M059J (cell line): ENCODE measurements at places on chromosomes 1 and 21. TPM values are rescaled to one million over a fixed set of nuclear protein-coding genes. Genes with fewer than 3 reads are reported as not detected.

The FCER1G gene
- total RNA-seq: not detected in 2 replicates

DNA sequence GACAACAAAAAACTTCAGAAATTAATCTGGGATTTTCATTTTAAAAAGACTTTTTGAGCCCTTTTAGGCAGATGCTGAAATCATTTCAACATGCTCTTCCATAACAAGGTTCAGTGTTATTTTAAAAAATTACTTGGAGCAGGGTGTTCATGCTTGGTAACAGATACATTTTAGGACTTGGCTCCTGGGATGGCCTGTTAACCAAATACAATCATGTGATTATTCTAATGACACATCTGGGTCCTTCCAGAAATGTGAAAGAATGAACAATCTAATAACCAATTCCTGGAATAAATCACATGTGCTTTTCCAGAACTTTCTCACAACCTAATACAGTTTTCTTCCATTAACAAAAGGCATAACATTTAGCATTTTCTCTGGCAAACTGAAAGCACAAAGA lies 379.8 kb upstream of the RUNX1 start:
- no peak for DNase-seq

GRCh38 chr1:31633117-31633516 lies 11.6 kb downstream of the PEF1 start:
- no peak for DNase-seq

DNA sequence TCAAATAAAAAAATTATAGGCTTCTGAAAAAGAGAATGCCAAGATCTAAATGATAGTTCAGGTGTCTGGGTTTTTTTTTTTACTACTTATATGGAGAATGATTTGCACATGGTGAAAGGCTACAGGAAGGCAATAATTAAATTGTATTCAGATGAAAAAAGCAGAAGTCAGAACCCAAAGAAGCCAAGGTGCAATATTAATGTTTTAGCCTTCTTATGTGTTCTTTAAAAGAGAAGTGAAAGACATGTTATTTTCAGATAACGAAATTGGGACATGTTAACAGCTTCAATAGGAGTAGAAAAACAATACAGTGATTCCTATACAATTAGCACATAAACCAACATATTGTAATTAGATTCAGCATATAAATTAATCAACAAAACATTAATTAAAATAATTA lies 452.9 kb upstream of the PRMT6 start:
- DNase-seq: no peak

GRCh38 chr1:225437710-225438437 lies 10.0 kb upstream of the LBR start:
- DNase-seq: no peak

GRCh38 chr1:70247768-70248167 lies 26.6 kb downstream of the SRSF11 start:
- DNase-seq: peak; percentile 25

- no peak for DNase-seq
These were observed 346.9 kb upstream of the SNX7 start for GRCh38 chr1:98314601-98315000.

DNA sequence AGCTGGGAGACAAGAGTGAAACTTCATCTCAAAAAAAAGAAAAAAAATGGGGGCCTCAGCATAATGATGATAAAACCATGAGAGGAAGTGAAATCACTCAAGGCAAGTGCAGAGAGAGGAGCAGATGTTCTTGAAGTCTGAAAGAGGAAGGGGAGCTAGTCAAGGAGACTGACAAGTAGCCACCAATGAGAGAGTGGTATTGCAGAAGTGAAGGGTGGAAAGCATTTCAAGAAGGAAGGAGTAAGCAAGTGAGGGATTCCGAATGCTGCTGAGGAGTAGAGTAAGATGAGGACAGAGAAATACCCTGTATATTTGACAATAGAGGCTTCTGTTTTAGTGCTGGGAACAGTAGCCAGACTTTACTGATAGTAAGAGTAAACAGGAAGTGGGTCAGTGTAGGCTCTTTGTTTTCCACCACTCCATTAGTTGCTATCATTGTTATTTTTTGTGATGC lies 2.9 kb downstream of the TATDN3 start:
- DNase-seq: peak; percentile 12

DNA sequence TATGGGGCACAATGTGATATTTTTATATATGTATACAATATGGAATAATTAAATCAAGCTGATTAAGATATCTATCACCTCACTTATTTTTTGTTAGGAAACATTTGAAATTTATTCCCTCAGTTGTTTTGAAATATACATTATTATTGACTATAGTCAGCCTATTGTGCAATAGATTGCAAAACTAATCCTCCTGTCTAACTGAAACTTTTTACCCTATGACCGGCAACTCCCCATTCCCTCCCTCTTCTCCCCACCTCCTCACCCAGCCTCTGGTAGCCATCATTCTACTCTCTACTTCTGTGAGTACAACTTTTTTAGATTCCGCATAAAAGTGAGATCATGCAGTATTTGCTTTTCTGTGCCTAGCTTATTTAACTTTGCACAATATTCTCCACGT lies 117.7 kb upstream of the SGIP1 start:
- DNase-seq: no peak

GRCh38 chr1:156638189-156638985 lies 3.5 kb upstream of the BCAN start:
- DNase-seq: no peak

The AMY1C gene
- not detected in 2 replicates for total RNA-seq

- DNase-seq: no peak
These were observed 130.1 kb downstream of the DMRTB1 start for GRCh38 chr1:53589043-53589887.

- no peak for DNase-seq
These were observed 24.9 kb downstream of the VANGL1 start for GRCh38 chr1:115666702-115667101.

DNA sequence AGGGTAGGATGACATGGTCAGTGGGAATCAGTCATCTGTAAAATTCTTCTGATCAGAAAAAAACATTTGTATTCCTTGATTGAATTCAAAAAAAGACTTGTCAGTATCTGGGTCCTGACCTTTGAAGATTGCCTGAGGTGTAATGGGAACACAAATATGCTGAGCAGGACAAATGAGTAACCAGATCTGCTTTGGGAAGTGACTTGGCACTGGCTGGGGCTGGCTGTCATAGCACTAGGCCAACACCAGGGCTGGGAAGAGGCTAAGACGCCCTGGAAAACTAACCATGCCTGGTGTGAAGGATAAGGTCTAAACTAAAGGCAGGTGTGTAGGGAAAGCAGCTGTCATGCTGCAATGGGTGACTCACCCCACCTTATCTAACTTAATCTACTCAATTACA lies 452.9 kb upstream of the BEND5 start:
- no peak for DNase-seq

The FAM177B gene
- not detected in 2 replicates for total RNA-seq

DNA sequence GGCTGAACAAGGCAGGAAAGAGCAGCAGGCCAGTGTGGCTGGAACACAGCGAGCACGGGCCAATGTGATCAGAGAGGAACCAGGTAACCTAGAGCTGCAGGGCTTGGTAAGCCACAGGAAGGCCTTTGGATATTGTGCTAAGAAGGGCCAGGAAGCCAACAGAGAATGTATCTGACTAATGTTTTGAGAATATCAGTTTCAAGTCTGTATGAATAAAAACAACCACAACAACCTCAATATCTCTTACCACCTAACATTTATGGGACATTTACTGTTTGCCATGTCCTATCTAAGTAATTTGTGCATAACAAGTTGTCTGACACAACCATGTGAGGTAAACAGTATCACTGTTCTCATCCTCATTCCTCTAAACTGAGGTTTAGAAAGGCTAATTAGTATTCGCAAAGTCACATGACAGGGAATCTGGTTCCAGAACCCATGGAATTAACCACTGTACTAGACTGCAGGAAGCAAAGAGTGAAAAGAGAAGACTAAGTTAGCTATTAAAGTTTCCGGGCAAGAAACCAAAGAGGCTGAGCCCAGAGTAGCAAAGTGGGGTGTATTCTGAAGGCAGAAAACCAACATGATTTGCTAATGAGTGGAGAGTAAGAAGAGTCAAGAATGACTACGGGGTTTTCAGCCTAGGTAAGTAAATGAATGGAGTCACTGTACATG lies 38.9 kb downstream of the SPRTN start:
- peak; percentile 54 for DNase-seq

The CRYAA gene
- total RNA-seq: not detected in 2 replicates

GRCh38 chr1:25430967-25431881 lies 527 bp downstream of the MACO1 start:
- DNase-seq: no peak

GRCh38 chr1:87334351-87335174 lies 5.9 kb downstream of the LMO4 start:
- DNase-seq: peak; percentile 66

DNA sequence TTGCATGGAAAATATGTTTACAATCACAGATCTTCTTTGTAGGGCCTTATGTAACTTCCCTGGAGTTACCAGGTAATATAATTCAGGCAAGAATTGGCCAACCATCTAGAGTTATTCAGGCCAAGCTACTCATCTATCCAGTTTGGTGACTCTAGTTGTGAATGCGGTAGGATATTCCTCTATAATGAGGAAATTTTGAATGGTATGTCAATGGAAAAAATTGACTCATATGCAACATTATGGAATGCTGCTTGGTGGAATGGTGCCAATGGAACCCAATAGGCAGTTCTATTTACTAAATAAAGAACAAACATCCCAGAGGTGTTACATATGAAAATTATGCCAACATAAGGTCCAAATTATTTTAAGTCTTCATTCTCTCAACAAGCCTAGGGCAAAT lies 5.6 kb upstream of the TNFSF18 start:
- no peak for DNase-seq

DNA sequence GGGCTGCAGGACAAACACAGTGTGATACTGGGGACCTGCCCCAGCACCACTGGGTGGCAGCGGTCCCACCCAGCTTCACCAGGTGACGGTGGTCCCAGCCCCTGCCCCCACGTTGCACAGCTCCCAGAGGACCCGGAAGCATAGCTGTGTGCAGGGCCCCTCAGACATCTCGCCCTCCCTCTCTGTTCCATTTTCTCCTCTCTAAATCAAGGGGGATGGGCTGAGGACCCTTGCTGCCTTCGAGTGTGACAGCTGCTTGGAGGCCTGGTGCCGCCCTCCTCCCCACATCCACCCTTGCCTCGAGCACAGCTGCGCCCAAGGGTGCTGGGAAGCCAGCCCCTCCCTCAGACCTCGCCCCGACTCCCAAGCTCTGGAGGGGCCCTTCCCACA lies 16.1 kb upstream of the LRRC3 start:
- no peak for DNase-seq

GRCh38 chr1:210252621-210253051 lies 20.0 kb downstream of the SERTAD4 start:
- DNase-seq: no peak

DNA sequence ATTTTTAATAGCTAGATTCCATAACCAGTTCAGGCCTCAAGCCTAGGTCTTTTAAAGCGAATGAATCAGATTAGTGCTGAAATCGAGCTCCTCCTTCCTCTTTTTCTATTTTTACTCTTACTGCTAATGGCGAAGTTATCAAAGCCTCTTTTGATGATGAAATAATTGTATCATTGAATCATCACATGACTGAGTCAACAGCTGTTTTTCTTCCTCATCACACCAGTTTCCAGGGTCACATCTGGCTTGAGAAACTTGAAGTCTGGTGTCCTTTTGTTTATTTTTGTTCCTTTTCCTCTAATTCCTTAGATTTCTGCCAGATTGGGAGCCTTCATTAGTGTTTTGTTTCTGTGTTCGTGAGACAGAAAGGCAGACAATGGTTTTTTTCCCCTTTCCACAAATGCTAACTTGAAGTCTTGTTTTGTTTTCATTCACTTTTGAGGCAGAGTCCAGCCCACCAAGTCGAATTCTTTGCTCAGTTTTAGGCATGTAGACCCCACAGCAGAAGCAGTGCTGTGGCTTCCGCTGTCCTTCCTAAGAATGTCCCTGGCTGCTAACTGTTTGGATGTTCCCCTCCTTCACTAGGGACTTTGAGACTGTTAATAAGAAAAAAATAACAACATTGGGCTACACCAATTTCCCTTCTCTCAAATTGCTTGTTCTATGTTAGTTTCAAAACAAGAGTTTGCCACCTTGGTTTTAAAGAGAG lies 51.9 kb upstream of the FMOD start:
- peak; percentile 44 for DNase-seq

GRCh38 chr1:87202922-87203655 lies 125.6 kb upstream of the LMO4 start:
- DNase-seq: no peak

DNA sequence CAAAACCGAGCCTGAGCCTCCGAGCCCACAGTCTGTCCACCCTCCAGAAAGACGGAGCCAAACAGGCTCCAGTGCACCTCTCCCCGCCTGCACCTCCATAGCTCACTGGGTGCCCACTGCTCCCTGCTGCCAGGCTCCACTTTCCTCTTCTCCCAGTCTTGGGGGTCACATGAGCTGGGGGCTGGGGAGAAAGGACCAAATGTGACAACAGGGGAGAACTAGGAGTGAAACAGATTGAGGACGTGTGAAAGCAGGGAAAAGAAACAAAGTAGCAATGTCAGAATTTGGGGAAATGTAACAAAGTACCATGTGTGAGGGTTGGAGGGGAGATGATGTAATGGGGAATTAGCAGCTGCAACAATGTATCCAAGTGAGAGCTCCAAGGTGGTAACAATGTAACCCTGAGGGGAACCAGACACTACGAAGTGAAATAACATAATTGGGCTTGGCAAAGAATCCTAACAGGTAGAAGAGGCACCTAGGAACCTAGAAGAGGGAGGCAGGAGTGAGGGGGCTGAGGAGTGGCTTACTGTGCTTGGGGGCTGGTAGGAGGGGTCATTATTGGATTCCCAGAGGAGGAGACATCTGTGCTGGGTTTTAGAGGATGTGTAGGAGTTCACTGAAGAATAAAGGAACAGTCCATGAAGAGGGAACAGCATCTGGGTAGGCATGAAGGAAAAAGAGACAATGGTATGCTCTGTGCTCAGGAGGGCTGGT lies 12.5 kb downstream of the SDC3 start:
- DNase-seq: no peak

GRCh38 chr1:63068626-63069025 lies 253.7 kb upstream of the FOXD3 start:
- DNase-seq: no peak

The DIO1 gene
- not detected in 2 replicates for total RNA-seq

GRCh38 chr1:24501371-24502064 lies 1.1 kb upstream of the RCAN3 start:
- peak; percentile 79 for DNase-seq

- no peak for DNase-seq
These were observed 1.3 kb downstream of the AGO3 start for GRCh38 chr1:35932158-35932636.

The SPRR2A gene
- total RNA-seq: not detected in 2 replicates
